Forelimb muscle (tissue), 1 donor: ENCODE measurements at places on chromosomes 13 and 19.

DNA sequence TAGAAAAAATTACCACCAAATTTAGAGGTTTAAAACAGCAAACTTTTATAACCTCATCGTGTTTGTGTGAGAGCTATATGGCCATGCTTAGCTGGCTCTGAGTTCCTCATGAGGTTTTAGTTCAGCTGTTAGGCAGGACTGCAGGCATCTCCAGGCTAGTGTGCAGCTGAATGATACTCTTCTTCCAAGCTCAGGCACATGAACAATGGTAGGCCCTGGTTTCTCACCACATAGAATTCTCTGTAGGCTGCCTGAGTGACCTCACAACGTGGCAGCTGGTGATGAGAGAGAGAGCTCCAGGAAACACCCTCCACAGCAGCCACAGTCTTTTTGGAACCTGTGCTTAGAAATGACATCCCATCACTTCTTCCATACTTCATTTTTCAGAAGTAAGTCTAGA is 540.6 kb upstream of the MIR17HG start:
- DNase-seq = peak; percentile 35

GRCh38 chr19:32719611-32720059 is at the start of gene TDRD12:
Gene TDRD12, plus strand, starts transcription at chr19:32719767. Its CDS starts 306 bp downstream, at chr19:32720073.
- no peak for DNase-seq

- DNase-seq = no peak
Observed at GRCh38 chr19:30092721-30093569, 150.9 kb downstream of the URI1 start.

- DNase-seq = peak; percentile 57
Observed at GRCh38 chr19:34676697-34677385, at the start of gene SCGB2B2. Gene SCGB2B2, minus strand, starts transcription at chr19:34677159. Its CDS starts 82,596 bp downstream, at chr19:34594563.

- no peak for DNase-seq
Observed at GRCh38 chr13:45331123-45331619, 9.8 kb downstream of the TPT1 start.

DNA sequence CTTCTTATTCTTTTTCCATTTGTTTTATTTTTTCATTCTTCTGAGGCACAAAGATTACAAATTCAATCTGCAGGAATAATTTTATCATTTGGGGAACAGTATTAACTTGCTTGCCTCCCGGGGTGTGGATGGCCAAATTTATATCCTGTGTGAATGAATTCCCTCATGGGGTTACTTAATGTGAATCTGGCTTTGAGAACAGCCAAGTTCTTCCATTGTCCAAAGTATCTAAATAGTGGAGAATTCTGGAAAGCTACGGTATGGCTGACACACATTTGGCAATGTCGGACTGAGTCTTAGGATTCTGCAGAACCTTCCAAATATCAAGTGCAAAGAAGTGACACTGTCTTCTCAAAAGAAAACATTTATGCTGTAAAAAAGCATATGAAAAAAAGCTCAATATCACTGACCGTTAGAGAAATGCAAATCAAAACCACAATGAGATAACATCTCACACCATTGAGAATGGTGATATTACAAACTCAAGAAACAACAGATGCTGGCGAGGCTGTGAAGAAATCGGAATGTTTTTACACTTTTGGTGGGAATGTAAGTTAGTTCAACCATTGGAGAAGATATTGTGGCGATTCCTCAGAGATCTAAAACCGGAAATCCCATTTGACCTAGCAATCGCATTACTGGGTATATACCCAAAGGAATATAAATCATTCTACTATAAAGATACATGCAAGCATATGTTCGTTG is 620.2 kb downstream of the EFNB2 start:
- DNase-seq = peak; percentile 51

- no peak for DNase-seq
Observed at GRCh38 chr19:10009714-10010224, 535 bp downstream of the COL5A3 start.

DNA sequence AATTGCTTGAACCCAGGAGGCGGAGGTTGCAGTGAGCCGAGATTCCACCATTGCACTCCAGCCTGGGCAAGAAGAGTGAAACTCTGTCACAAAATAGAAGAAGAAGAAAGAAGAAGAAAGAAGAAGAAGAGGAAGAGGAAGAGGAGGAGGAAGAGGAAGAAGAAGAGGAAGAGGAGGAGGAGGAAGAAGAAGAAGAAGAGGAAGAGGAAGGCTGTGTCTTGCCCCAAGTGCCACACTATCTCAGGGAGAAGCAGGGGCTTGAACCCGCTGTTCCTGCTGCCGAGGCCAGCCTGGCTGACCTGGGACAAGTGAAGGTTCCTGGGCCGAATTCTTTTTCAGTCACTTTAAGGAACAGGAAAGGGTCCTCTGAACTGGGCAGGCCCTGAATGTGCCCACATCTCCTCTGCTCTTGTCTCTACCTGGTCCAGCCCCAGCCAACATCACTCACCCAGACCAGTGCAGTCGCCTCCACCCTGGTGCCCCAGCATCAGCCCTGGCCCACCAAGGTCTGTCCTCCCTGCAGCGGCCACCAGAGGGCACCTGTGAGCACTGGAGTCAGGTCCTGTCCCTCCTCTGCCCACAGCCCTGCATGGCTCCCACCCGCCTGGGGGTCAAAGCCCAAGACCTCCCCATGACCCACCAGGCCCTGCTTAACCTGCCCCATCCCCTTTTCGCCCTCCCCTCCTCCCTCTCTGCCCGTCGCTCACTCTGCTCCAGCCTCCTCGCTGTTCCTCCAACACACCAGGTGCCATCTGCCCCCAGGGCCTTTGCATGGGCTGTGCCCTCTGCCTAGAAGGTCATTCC is 20.0 kb downstream of the TICAM1 start:
- no peak for DNase-seq

DNA sequence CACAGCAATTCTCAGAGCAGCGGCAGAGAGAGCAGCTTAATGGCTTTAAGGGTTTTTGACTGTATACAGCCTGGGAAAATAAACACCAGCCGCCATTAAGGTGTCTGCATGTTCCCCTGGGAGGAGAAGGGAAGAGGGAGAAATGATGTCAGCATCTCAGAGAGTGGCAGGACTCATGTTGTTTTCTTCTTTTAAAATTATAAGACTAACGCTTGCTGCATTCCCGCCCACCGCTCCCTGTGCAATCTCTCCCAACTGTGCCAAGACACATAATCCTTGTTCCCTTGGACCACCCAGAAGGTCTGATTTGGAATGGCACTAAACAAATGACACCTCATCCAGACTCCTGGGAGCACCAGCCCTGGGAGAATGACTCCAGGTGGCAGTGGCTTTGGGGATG is 27.7 kb upstream of the FAM216B start:
- no peak for DNase-seq

DNA sequence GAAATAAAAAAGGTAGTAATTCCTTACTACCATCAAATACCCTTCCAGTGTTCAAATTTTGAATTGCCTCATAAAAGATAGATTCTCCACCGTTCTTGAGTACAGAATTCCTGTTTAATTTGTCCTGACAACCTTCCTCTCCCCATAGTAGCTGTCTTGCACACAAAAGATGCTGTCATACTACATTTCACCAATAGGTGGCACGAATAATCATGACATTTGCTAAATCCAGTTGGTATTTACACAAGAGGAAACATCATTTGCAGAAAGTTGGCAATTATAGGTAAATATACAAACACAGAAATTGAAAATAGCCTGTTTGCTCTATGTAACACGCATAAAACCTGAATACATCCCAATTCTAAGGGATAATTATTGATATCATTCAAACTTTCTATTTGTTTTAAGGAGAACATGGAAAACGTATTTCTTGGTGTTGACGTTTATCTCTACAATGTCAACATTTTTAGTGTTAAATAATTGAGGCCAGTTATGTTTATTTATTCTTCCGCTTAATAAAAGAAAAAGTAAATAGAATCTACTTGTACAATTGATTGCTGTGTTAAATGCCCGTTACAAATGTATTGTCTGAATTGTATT is 58.3 kb upstream of the CLDN10 start:
- DNase-seq = no peak

- no peak for DNase-seq
Observed at GRCh38 chr19:10612499-10613119, 12.7 kb upstream of the SLC44A2 start.

GRCh38 chr19:42271045-42271419 is 2.0 kb downstream of the CIC start:
- DNase-seq = no peak

DNA sequence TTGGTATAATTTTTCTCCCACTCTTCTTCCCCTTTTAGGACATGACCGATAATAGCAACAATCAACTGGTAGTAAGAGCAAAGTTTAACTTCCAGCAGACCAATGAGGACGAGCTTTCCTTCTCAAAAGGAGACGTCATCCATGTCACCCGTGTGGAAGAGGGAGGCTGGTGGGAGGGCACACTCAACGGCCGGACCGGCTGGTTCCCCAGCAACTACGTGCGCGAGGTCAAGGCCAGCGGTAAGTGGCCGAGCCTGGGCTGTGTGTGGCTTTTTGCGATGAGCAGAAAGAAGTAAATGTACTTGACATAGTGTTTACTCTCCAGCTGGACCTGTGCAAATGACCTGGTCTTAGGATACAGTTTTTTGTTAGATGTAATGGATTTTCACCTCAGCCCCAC is 102.5 kb downstream of the ARHGEF7 start:
- no peak for DNase-seq

DNA sequence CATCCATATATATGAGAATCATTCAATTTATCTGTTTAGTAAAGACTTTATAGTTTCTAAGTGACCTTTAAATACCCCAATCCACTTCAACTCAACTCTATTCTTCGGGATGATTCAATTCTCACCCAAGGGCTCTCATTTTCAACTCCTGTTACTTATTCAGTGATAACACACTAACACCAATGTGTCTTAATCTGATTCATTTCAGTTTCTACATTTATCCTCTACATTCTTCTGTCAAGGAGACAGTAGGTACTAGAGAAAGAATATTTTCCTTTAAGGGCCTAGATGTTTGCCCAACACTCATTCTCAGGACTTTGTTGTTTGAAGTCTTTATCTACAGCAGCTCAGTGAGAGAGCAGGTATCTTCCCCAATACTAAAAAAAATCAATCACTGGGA is 7.1 kb downstream of the ARGLU1 start:
- DNase-seq = no peak

- DNase-seq = no peak
Observed at GRCh38 chr13:112229445-112229844, 146.7 kb upstream of the SPACA7 start.

- DNase-seq = no peak
Observed at GRCh38 chr19:2527686-2528085, 51.8 kb downstream of the GADD45B start.

GRCh38 chr13:94710065-94710781 is 2.1 kb downstream of the SOX21 start:
- no peak for DNase-seq

- no peak for DNase-seq
Observed at GRCh38 chr13:32905063-32905863, 111.0 kb upstream of the KL start.

DNA sequence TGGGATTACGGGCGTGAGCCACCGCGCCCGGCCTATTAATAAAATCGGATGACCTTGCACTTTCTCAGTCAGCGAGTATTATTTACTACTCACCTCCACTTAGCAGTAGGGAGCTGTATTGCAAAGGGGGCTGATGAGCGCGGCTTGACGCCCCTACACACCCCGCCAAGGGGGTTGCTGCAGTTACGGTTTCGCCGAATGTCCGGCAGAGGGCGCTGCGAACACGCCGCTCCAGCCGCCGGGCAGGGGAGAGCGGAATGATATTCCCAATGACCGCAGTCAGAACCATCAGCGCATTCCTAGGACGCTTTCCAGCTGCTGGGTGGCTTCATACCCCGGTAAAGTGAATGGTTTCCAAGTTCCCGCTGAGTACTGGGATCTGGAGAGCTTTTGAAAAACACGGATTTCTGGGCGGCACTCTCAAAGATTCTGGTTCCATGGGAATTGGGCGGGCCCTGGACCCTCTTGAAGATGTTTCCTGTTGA is 30.0 kb upstream of the TPT1 start:
- DNase-seq = peak; percentile 17

- DNase-seq = no peak
Observed at GRCh38 chr19:447816-448560, 12.8 kb downstream of the SHC2 start.

DNA sequence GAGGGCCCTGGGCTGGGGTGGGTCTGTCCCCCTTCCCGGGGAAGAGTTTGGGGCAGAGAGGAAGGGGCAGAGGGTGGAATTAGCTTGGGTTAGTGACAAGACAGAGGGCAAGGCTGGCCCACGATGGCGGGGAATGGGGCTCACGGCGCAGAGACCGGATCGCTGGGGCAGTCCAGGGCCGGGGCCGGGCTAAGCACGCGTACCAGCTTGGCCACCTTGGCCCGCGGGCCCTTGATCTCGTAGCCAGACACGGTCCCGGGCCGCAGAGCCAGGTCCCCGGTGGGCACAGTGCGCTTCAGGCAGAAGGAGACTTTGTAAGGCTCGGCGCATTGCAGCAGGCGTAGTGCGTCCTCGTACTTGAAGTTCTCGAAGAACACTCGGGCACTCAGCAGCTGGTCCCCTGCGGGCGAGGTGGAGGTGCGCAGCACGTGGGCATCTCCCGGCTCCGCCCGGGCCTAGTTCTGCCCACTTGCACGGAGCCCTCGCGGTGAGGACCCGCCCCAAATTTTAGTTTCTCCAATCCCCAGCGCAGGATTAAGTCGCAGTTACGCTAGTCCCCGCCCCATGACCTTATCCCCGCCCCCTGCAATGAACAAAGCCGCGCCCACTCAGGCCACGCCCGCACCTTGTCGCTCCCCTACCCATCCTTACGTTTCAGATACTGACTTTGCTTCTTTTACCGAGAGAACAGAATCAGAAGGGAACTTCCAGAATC is 8.6 kb upstream of the HIPK4 start:
- no peak for DNase-seq

DNA sequence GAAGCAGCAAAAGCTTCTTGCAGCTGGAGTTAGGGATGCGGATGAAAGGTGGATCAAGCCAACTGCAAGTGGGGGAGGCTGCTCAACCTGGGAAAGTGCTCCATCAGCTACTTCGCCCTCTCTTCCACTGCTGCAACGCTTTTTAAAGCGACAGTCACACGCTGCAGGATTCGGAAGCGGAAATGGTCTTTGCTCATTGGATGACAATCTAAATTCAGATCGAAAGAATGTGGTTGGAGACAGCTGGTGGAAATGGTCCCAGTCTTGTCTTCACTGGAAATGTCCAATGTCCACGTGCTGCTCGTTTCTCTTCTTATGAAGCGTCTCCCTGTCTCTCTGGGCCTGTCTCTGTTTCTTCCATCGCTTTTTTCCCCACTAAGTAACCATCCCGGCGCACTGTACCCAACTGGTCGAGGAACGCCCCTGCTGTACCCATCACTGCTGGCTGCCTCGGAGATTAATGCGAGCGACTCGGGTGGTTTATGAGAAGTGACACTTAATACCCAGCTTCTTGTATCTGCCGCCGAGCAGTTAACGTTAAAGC is 2.1 kb upstream of the FGF9 start:
- DNase-seq = no peak

DNA sequence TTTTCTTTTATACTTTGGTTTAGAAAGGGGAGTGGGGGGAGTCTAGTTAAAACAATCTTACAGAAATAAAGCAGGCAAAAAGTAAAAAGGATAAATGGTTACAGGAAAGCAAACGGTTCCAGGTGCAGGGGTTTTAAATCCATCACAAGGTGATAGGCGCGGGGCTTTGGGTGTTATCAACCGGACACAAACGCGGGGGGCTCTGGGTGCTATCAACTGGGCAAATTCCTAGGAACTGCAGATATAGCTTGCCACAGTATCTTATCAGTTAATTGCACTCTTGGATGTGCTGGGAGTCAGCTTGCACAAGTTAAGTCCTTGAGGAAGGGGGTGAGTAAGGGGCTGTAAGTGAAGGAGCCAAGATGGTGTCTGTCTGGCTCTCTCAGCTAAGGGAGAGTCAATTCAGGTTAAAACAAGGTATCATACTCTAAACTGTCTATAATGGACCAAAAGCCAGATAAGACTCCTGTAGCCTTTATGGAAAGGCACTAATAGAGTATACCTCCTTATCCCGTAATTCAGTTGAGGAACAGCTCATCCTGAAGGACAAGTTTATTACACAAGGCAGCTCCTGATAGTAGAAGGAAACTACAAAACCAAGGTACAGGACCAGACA is 32.6 kb upstream of the ZSCAN5A start:
- no peak for DNase-seq
